ENCODE measurements at places on chromosomes 3 and 15.

GRCh38 chr3:168061332-168061996 is 34.3 kb downstream of the GOLIM4 start:
- DNase-seq, result no peak

GRCh38 chr3:69433121-69433968 is 47.5 kb upstream of the FRMD4B start:
- DNase-seq, result no peak

- peak; percentile 43 for DNase-seq
Measured at GRCh38 chr15:62941699-62942098, 100.8 kb upstream of the TPM1 start.

DNA sequence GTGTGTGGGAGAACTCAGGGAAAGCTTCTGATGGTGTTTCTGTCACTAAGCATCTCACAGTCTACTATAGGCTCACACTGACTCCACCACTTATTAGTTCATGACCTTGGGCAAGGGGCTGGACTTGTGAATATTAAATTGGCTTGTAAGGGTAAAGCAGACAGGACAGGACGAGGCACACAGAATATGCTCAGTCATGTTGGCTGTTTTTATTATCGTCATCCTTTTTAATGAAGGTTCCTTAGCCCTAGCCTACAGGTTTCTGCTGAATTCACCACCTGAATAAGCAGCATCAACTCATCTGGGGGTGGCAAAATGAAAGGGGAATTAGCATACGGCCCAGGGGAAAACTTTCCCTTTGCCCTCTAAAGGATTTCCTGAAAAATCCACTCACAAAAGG is 39.6 kb upstream of the LIPC start:
- DNase-seq, result no peak

DNA sequence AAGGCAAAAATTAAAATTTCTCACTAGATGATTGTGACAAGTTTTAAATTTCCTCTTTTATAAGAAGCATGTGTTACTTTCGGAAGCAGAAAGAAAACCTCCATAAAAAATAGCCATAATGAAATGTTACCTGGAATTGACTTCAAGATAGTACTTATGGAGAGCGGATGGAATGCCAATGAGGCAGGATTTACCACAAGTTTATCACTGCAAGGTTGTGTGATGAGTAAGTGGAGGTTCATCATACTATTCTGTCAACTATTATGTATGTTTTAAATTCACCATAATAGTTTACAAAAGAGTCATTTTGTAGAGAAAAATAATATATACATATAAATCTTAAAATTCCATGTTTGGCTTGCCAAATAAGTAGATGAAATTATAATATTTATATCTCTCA is 230.3 kb downstream of the SCAPER start:
- DNase-seq, result peak; percentile 41

- no peak for DNase-seq
Measured at GRCh38 chr3:49720855-49721595, 1.5 kb upstream of the AMIGO3 start.

GRCh38 chr15:73981761-73982221 is 10.3 kb downstream of the STOML1 start:
- peak; percentile 54 for DNase-seq

- no peak for DNase-seq
Measured at GRCh38 chr15:63809452-63809851, 24.3 kb downstream of the HERC1 start.

GRCh38 chr3:47096959-47097358 is 67.0 kb downstream of the SETD2 start:
- DNase-seq, result peak; percentile 78

- peak; percentile 55 for DNase-seq
Measured at GRCh38 chr3:172751175-172751704, 714 bp downstream of the ECT2 start.

DNA sequence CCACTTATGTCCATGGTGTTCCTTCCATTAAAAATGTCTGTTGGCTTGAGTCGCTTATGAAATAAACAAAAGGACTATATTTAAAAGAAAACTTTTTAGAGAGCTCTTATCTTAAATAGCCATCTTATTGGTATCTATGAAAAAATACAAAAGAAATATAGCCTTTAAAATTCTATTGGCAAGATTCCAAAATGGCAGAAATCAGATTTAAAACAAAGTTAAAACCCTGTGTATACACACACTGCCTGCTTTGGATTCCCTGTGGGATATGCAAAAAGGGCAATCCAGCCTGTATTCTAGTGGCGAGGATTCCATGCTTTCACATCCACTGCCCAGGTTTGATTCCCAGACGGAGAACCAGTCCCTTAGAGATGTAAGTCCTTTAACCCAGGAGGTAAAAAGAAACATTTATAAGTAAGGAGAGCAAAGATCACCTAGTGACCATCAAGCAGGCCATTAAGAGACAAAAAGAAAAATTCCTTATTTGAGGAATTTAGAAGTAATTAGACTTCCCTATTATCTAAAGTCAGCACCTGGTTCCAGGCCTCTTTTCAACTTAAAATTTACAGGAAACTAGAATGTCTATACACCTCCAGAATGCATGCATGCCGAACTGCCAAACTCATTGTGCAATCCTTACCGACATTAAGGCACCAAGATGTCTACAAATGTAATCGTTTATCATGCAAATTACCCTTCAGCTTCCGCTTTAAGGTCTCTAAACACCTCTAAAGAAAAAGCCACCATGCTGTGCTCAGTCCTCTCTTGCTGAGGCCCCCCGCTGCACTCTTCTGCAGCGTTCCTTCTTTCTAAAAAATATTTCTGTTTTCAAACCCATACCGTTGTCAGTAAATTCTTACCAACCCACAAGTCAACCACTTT is 69.6 kb upstream of the STRIT1 start:
- DNase-seq, result no peak

- peak; percentile 83 for DNase-seq
Measured at GRCh38 chr3:159458010-159458409, 530.6 kb upstream of the IL12A start.

DNA sequence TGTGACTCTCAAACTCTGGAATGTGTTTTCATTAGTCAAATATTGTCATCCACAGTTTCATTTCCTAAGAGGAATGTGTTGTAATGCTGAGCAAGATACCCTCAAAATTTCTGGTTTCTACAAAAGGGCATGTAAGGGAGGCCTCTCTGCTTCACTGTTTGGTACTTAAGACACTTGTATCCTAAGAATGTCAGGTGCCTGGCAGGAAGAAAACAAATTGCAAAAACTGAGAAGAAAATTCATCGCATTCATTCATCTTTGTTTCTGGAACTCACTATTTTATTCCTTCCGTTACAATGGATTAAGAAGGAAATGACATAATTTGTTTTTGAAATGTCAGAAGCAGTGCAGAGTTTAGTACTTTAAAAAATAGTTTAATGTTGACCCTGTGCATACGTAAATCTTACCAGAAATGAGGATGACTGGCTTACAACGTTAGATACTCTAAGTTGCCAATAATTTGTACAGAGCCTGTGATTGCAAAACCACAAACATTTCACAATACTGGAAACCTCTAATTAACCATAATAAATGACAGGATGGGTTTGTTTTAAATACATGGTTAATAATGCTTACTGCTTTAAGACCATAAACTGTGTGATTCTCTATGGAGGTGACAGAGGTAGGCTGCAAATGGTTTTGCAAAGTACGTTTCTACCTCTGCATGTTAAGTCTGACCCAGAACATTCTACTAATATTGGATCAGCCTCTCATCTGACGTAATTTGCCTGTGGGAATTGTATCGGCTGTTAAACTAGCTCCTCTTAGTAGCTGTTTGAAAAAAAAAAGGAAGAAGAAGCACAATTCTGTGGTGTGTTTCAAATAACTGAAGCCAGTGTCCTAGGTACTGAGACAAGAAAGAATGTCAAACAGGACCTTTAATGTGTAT is 477.8 kb downstream of the RBMS3 start:
- peak; percentile 94 for DNase-seq

GRCh38 chr15:67164401-67164791 is 90.1 kb downstream of the AAGAB start:
- DNase-seq, result peak; percentile 61

DNA sequence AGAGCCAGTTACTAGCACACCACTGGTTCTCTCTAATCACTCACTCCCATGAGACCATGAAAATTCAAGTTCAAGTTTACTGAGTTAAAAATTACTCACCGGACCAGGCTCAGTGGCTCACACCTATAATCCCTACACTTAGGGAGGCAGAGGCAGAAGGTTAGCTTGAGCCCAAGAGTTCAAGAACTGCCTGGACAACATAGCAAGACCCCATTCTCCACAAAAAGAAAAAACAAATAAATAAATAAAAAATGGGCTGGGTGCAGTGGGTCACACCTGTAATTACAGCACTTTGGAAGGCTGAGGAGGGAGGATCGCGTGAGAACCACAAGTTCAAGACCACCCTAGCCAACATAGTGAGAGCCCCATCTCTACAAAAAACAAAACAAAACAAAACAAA is 21.2 kb upstream of the CILP start:
- no peak for DNase-seq

- DNase-seq, result no peak
Measured at GRCh38 chr15:80773122-80773551, 6.0 kb upstream of the CEMIP start.

DNA sequence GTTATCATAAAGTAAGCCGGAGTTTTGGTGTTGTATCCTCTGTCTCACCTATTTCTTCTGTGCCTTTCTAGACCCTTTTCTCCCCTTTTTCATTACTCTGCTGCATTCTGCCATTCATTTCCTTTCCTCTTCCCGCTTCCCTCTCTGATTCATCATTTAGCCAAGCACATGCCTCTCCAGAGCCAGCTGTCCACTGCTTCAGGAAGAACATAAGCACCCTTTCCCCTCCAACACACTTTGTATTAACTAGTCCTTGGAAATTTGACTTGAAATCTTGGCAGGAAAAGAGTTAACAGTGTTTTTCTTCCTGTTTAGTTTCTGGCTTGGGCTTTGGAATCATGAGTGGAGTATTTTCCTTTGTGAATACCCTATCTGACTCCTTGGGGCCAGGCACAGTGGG is 9.7 kb downstream of the APH1B start:
- peak; percentile 55 for DNase-seq

DNA sequence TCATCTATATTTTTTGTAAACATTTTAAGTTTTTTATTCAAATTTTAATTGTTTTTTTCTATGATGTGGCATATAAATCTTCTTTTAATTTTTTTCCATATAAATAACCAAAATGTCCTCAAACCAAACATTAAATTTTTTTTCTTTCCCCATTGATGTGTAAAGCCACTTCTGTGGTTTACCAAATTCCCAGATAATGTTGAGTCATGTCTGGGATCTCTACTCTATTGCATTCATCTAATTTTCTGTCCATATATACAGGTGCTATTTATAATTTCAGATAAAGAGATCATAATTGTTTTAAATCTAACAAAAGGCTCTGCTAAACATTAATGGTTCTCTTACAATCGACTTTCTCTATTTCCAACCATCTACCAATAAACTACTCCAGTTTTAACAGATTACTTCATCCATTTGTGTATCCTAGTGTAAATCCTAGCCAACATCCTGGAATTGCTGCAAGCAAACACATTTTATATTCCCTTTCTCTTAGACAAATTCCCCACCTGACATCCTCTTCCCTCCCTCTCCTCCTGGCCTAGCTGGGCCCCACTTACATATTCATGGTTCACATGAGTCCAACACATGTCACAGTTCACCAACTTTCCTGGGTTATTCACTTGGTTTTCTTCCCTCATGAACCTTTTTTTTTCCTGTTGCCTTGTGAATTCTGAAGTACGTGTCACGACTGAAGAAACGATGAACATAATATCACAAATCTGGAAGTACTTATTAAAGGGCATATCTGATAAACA is 368.0 kb upstream of the AGTR1 start:
- DNase-seq, result no peak

GRCh38 chr15:67208396-67208795 is 46.1 kb downstream of the AAGAB start:
- DNase-seq, result no peak

DNA sequence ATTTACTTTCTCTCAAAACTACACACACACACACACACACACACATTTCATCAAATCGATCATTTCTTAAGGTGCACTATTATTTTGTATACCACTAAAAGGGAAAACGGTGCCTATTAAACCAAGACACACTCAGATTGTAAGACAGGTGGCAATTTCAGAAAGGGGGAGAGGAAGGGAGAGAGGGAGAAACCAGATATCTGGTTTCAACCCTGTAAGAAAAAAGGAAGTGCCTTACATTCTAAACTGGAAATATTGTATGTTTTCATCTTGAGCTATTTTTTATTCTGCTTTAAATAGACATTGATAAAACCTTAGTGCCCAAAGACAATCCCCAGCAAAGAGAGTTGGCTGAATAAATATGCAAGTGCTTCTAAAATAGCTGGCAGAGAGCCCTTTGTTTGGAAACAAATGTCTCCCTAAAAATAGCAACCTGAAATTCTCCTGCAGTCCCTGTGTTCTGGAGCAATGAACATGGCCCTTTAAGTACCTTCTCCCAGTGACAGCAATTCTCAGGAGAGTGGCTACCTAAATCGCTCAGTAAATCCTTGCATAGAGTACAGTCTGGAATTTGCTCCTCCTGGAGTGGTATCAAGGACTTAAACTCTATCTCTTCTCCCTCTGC is 85.7 kb downstream of the RARB start:
- DNase-seq, result no peak

- peak; percentile 7 for DNase-seq
Measured at GRCh38 chr3:178485756-178486155, 50.5 kb upstream of the KCNMB2 start.

- DNase-seq, result no peak
Measured at GRCh38 chr15:43286074-43286473, 19.3 kb upstream of the TGM5 start.

- DNase-seq, result no peak
Measured at GRCh38 chr3:7697548-7697947, 804.1 kb upstream of the LMCD1 start.

- DNase-seq, result no peak
Measured at GRCh38 chr15:52288986-52289385, 6.6 kb downstream of the MYO5C start.

- no peak for DNase-seq
Measured at GRCh38 chr15:39690881-39691634, 91.6 kb downstream of the FSIP1 start.

- peak; percentile 51 for DNase-seq
Measured at GRCh38 chr15:100284701-100285100, 57.1 kb downstream of the ADAMTS17 start.

DNA sequence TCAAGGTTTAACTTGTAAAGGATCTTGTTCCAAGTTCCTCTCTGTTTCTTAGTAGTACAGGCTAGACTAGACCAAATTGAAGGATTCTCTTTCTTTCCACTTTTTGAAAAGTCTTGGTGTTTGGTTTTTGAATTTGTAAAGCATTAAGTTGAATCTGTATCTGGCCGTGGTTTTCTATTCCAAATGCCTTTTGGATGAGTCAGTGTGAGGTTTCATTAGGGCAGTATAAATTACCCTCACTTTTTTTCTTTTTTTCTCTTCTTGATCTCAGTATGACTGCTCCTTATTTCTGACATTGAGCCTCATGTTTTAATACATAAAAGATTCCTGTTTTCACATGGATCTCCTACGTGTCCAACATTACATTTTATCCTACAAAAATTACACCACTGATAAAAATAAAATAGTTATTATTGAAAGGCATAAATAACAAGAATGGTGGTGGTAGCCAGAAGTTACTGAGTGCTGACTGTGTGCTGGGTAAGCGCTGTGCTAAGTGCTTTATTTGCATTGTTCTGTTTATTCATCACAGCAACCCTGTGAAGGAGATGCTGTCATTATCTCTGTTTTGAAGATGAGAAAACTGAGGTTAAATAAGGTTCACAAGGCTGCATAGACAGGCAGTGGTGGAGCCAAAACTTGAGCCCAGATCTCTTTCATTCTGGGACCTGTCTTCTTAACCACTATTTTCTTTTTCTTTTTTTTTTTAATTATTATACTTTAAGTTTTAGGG is 48.3 kb downstream of the MITF start:
- DNase-seq, result peak; percentile 75

GRCh38 chr15:31306426-31307269 is 20.0 kb upstream of the KLF13 start:
- DNase-seq, result no peak

Data from cardiac fibroblast (primary cell).